Smooth muscle cell of the pulmonary artery (primary cell): ENCODE measurements at places on chromosomes 4 and X. TPM values are rescaled to one million over a fixed set of nuclear protein-coding genes. Genes with fewer than 3 reads are reported as not detected.

Gene TRIM2
- total RNA-seq, result 34.1 and 49.1 TPM in 2 replicates

Gene SRPX
- total RNA-seq, result 244 and 500 TPM in 2 replicates

Gene HTR2C
- total RNA-seq, result not detected in 2 replicates

Gene PNMA6A
- total RNA-seq, result 2.9 and 3.3 TPM in 2 replicates

Gene UGT2A1
- not detected in 2 replicates for total RNA-seq

Gene TKTL1
- total RNA-seq, result not detected in 2 replicates

Gene PWWP3B
- total RNA-seq, result 0.13 and 0.66 TPM in 2 replicates

Gene KIF4A
- 2.2 and 4.7 TPM in 2 replicates for total RNA-seq

Gene ABCE1
- 130 and 158 TPM in 2 replicates for total RNA-seq

Gene CLGN
- 0.07 and 4.3 TPM in 2 replicates for total RNA-seq

Gene FGFRL1
- 29.3 and 97.7 TPM in 2 replicates for total RNA-seq

Gene AFP
- total RNA-seq, result 0.46 and 1.1 TPM in 2 replicates

Gene TMEM154
- total RNA-seq, result 0.33 and 1.7 TPM in 2 replicates

Gene CDKL2
- total RNA-seq, result 0.39 and 2.3 TPM in 2 replicates

Gene LAGE3
- 16.6 and 20.3 TPM in 2 replicates for total RNA-seq

Gene RBMX
- total RNA-seq, result 89.8 and 104 TPM in 2 replicates

Gene GCNA
- total RNA-seq, result 2.9 and 3.1 TPM in 2 replicates

Gene NPY1R
- 5.5 and 33.2 TPM in 2 replicates for total RNA-seq

Gene EIF2S3
- total RNA-seq, result 156 and 189 TPM in 2 replicates

Gene RIPPLY1
- not detected in 2 replicates for total RNA-seq

Gene STARD8
- 1.6 and 3.1 TPM in 2 replicates for total RNA-seq

Gene SH3RF1
- 34.4 and 38.3 TPM in 2 replicates for total RNA-seq

Gene ACSL4
- total RNA-seq, result 124 and 170 TPM in 2 replicates
